Activated CD8-positive, alpha-beta memory T cell treated with anti-CD3 and anti-CD28 coated beads for 1 hour (primary cell): ENCODE measurements at places on chromosomes 6 and 20.

DNA sequence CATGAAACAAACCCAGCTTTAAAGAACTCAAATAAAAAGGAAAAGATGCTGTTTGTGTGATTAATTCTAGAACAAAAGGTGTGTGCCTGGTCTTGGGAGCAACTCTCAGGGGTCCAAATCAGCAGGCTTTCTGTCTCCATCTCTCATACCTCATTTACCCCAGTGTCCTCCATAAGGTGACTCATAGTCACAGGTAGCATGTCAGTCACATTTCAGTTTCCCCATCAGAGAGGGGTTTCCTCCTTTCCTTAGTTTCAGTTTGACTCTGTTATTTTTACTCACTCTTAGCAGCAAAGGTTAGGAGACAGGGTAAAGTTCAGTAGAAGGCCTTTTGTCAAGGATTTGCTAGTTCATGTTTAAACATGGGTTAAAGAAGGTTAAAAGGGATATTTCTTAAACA lies 46.2 kb downstream of the OGFRL1 start:
- DNase-seq, result no peak

- no peak for DNase-seq
Measured at GRCh38 chr6:11911538-11911937, 100.6 kb upstream of the HIVEP1 start.

- DNase-seq, result no peak
Measured at GRCh38 chr20:13288357-13288756, 67.3 kb downstream of the ISM1 start.

- DNase-seq, result no peak
Measured at GRCh38 chr20:58602124-58602523, 49.0 kb upstream of the STX16 start.

GRCh38 chr20:48722737-48723191 lies 105.0 kb downstream of the PREX1 start:
- no peak for DNase-seq

DNA sequence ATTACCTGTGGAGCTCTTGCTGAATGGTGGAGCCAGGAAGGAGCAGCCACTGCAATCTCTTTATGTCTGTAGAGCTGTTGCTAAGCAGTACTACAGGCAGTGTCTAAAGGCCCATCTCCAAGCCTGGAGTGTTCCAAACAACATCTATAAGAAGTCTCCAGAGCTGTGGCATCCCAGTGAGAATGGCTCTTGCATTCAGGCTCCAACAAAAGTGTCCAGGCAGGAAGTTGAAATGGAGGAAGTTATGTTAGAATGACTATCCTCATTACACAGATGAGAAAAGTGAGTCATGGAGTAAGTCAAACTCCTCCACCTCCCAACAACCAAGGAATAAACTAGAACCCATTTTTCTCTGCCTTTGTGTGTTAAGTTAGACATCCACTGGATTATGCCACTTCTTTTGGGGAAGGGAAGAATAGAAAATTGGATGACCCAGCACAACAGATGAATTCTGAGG lies 288.5 kb upstream of the STXBP5 start:
- DNase-seq, result no peak

DNA sequence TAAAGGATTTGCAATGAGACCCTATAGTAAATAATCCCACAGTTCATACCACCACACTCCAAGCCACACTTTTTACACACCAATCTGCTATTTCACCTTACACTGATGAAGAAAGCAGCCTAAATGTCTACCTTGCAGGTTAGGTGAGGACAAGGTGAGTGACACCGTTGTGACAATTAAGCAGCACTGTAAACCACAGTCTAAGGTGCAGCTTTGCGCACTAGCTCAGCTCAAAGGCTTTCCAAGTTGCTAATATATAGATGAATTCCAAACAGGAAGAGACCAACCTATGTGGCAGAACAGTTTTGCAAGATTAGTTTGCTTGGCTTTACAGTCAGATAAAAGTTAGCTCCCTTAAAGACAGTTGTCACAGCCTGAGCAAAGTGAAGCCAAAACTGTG lies 429.5 kb upstream of the MARCKS start:
- no peak for DNase-seq

DNA sequence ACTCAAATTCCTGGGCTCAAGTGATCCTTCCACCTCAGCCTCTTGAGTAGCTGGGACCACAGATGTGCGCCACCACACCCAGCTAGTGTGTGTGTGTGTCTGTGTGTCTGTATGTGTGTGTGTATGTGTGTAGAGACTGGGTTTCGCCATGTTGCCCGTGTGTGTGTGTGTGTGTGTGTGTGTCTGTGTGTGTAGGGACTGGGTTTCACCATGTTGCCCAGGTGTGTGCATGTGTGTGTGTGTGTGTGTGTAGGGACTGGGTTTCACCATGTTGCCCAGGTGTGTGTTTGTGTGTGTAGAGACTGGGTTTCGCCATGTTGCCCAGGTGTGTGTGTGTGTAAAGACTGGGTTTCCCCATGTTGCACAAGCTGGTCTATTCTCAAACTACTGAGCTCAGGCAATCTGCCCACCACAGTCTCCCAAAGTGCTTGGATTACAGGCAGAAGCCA lies 28.3 kb downstream of the CDK5RAP1 start:
- DNase-seq, result no peak

GRCh38 chr20:6707321-6707831 lies 60.1 kb upstream of the BMP2 start:
- DNase-seq, result no peak

DNA sequence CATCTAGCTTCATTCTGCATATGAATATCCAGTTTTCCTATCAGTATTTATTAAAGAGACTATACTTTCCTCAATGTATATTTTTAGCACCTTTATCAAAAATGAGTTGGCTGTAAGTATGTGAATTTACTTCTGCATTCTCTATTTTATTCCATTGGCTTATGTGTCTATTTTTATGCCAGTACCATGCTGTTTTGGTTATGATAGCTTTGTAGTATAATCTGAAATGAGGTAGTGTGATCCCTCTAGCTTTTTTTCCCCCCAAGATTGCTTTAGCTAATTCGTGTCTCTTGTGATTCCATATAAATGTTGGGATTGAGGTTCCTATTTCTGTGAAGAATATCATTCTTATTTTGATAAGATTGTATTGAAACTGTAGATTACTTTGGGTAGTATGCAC lies 469.1 kb upstream of the MAP3K7 start:
- DNase-seq, result no peak

DNA sequence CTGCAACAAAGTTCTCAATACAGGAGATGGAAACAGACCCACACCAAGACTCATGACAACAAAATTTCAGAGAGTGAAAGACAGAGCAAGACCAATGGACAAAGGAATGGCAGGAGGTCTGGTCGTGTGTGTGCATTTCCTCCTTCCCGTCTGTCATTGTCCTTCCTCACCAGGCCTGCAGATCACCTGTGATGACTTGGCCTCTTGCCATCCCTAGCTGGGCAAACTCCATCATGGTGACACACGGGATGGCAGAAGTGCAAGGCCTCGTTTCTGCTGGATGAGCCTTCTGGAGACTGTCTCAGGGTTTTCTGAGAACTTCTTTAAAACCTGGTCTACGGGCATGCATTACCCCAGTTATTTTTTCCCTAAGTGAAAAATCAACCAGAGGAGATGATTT lies 49.2 kb downstream of the RPP21 start:
- DNase-seq, result no peak

GRCh38 chr6:126352514-126352913 lies 12.6 kb downstream of the CENPW start:
- no peak for DNase-seq

GRCh38 chr6:84428300-84428907 lies 201.0 kb upstream of the CEP162 start:
- DNase-seq, result no peak

GRCh38 chr6:108435391-108435790 lies 125.3 kb upstream of the FOXO3 start:
- no peak for DNase-seq
